ENCODE measurements at places on chromosomes 2 and 18. TPM values are rescaled to one million over a fixed set of nuclear protein-coding genes. Genes with fewer than 3 reads are reported as not detected.

DNA sequence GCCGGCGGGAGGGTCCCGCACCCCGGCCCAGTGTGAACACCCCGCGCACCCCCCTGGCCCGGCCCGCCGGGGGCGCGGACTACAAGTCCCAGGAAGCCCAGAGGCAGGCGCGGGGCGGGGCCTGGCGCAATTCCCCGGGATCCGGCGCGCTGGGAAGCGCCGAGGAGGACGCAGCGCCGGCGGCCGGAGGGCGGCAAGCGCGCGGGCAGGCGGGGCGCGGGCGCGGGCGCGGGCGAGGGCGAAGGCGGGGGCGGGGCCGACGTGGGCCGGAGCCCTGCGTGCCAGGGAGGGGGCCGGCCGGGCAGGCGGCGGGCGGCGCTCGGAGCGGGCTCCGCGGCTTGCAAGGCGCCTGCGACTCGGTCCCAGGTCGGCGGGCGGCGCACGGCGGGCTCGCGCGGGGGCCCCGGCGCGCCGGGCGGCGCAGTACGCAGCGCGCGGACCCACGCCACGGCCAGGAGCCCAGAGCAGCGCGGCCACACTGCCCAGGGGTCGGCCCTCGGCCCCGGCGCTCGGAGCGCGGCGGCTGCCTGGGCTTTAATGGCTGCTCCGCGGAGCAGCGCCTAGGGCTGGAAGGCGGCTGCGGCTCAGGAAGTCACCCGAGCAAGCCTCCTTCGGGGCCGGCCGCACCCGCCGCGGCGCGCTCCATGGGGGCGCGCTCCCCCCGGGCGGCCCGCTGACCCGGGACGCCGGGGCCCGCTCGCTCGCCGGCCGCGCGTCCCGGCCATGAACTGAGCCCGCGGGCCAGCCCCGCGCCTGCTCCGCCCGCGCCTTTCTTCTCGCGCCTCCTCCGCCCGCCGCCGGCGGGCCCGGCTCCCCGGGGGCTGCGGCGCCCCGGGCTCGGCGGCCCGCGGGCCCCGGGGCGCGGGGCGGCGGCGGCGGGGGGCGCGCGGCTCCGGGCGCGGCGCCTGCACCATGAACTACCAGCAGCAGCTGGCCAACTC is at the start of gene AGAP1:
Gene AGAP1, plus strand, starts transcription at position 269 of the 941 bp plus-strand sequence.
- H3K4me3 ChIP-seq = peak within 1 kb of the TSS; percentile 57
- no peak within 1 kb of the TSS for H3K27ac ChIP-seq
- DNase-seq = no peak
- peaks cover 12% of the 10 kb centered on the region for H3K4me1 ChIP-seq
- H3K36me3 ChIP-seq = peaks cover 2% of the 10 kb centered on the region
- peaks cover 59% of the 10 kb centered on the region for H3K27me3 ChIP-seq

DNA sequence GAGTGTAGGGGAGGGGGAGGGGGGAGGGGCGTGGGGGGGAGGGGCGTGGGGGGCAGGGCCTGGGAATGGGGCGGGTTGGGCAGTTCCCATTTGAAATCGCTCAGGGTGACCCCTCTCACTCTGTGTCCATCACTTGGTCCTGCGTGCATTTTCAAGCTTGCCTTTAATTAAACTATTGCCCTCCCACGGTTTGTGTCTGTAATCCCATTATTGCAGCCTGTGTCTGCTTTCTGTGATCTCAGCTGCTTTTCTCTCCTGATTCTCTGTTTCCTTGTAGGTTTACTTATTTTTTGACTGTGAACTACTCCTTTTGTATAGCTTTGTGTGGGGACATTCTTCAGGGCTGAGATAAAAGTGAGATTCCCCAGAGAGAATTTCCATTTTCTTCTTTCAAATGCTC is 1.3 kb downstream of the DCDC2C start:
- DNase-seq = no peak
- no peak overlapping the region for H3K4me3 ChIP-seq
- no peaks in the 10 kb centered on the region for H3K4me1 ChIP-seq
- H3K36me3 ChIP-seq = no peaks in the 10 kb centered on the region
- peaks cover 35% of the 10 kb centered on the region for H3K27me3 ChIP-seq
- peak overlapping the region; percentile 47 for H3K27ac ChIP-seq

CSRNP3 gene
- total RNA-seq = not detected

GRCh38 chr18:46696268-46696667 is 39.2 kb upstream of the LOXHD1 start:
- no peak overlapping the region for H3K27ac ChIP-seq
- H3K4me1 ChIP-seq = no peaks in the 10 kb centered on the region
- peaks cover 11% of the 10 kb centered on the region for H3K27me3 ChIP-seq

- no peak overlapping the region for H3K4me3 ChIP-seq
- H3K27me3 ChIP-seq = peaks cover 5% of the 10 kb centered on the region
- peaks cover 42% of the 10 kb centered on the region for H3K36me3 ChIP-seq
- no peak for DNase-seq
Measured at GRCh38 chr18:44715245-44715644, 34.6 kb downstream of the SETBP1 start.

HMSD gene
- 1.6 TPM for total RNA-seq

GRCh38 chr2:63667132-63667700 is 78.5 kb downstream of the MDH1 start:
- peaks cover 56% of the 10 kb centered on the region for H3K27me3 ChIP-seq
- no peaks in the 10 kb centered on the region for H3K36me3 ChIP-seq
- H3K27ac ChIP-seq = no peak overlapping the region
- no peak for DNase-seq
- H3K4me3 ChIP-seq = no peak overlapping the region
- no peaks in the 10 kb centered on the region for H3K4me1 ChIP-seq

TTLL4 gene
- total RNA-seq = 40.4 TPM

- H3K4me1 ChIP-seq = no peaks in the 10 kb centered on the region
- no peak overlapping the region for H3K4me3 ChIP-seq
Measured at GRCh38 chr2:239129147-239129920, 271.5 kb downstream of the HDAC4 start.

POTEC gene
- not detected for total RNA-seq

GRCh38 chr2:101431486-101431885 is 43.4 kb downstream of the RFX8 start:
- H3K36me3 ChIP-seq = no peaks in the 10 kb centered on the region
- peaks cover 2% of the 10 kb centered on the region for H3K4me1 ChIP-seq
- no peak overlapping the region for H3K27ac ChIP-seq
- DNase-seq = no peak
- H3K27me3 ChIP-seq = no peaks in the 10 kb centered on the region
- no peak overlapping the region for H3K4me3 ChIP-seq

UGT1A6 gene
- not detected for total RNA-seq

IL1RL2 gene
- total RNA-seq = not detected

NPPC gene
- not detected for total RNA-seq

- no peaks in the 10 kb centered on the region for H3K36me3 ChIP-seq
- no peak overlapping the region for H3K27ac ChIP-seq
- no peak for DNase-seq
- no peak overlapping the region for H3K4me3 ChIP-seq
Measured at GRCh38 chr2:96695602-96696001, 44.3 kb downstream of the LMAN2L start.

AQP12B gene
- total RNA-seq = not detected

- no peak overlapping the region for H3K27ac ChIP-seq
- H3K36me3 ChIP-seq = no peaks in the 10 kb centered on the region
Measured at GRCh38 chr2:50535971-50536759, 495.8 kb downstream of the NRXN1 start.

LYPD6B gene
- not detected for total RNA-seq

- no peak overlapping the region for H3K27ac ChIP-seq
- no peaks in the 10 kb centered on the region for H3K36me3 ChIP-seq
- DNase-seq = no peak
- H3K4me3 ChIP-seq = no peak overlapping the region
- H3K4me1 ChIP-seq = peaks cover 21% of the 10 kb centered on the region
Measured at GRCh38 chr2:206856513-206856912, 82.8 kb upstream of the CPO start.

HOXD1 gene
- not detected for total RNA-seq

FAM228A gene
- not detected for total RNA-seq

ADD2 gene
- 0.45 TPM for total RNA-seq

REG3A gene
- not detected for total RNA-seq

PCARE gene
- not detected for total RNA-seq

- no peak for DNase-seq
- peaks cover 27% of the 10 kb centered on the region for H3K4me1 ChIP-seq
- no peaks in the 10 kb centered on the region for H3K27me3 ChIP-seq
- no peaks in the 10 kb centered on the region for H3K36me3 ChIP-seq
- H3K4me3 ChIP-seq = no peak overlapping the region
Measured at GRCh38 chr18:75066936-75067335, 142.0 kb downstream of the PTGR3 start.

DNA sequence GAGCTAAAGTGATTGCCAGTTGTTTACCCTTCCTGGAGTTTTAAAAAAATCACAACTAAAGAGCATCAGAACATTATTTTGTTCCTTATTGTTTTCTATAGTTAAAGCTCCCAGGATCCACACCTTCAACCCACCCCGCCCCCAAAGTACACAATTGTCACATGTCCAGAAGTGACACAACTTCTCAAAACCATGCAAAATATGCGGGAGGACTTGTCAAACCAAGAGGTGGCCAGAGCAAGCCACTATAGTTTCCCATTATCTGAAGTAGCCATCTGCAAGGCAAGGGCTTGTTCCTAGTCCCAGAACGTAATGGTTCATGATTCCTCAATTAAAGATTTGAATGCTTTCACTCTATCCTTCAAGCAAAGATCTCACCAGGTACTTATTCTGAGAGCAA is 9.9 kb upstream of the INO80C start:
- H3K36me3 ChIP-seq = no peaks in the 10 kb centered on the region
- no peak for DNase-seq
- H3K27me3 ChIP-seq = peaks cover 3% of the 10 kb centered on the region
- no peak overlapping the region for H3K4me3 ChIP-seq
- H3K27ac ChIP-seq = no peak overlapping the region

TUBB8B gene
- total RNA-seq = not detected

- H3K27ac ChIP-seq = no peak overlapping the region
- no peaks in the 10 kb centered on the region for H3K4me1 ChIP-seq
- peaks cover 27% of the 10 kb centered on the region for H3K36me3 ChIP-seq
- no peak overlapping the region for H3K4me3 ChIP-seq
- no peaks in the 10 kb centered on the region for H3K27me3 ChIP-seq
- no peak for DNase-seq
Measured at GRCh38 chr2:96832754-96833507, 10.9 kb downstream of the ANKRD23 start.

DNA sequence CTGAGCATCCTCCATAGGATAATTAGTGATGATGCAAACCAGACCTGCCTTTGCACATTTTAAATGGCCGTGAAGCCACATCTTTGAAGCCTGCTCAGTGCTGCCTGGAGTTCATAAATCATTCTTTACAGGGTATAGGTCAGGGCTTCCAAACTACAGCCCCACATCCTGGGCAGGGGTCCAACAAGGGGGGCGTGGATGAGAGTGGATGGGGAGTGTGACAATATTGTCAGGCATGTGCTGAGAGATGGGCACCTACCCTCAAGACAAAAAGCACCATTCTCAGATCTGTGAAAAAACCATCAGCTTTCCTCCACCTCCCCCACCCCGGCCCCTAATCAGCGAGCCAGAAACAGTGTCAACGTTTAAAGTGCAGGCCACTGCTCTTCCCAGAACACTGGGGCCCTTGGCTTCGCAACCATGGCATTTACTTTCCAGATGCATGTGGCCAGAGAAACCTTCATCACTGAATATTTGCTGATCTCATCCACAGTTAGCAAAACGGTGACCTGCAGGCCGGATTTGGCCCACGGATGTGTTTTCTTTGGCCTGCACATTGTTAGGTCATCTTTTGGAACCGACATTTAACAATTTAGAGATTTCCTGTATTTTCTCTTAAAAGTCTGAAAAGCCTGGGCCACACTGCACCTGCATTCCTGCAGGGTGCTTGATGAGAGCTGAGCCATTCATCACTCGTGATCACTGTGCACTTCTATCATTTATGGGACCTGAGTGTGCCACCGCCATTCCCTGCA is 130.7 kb downstream of the ANKRD44 start:
- H3K4me3 ChIP-seq = no peak overlapping the region
- H3K4me1 ChIP-seq = peaks cover 31% of the 10 kb centered on the region
- H3K27me3 ChIP-seq = no peaks in the 10 kb centered on the region
- no peak for DNase-seq
- peak overlapping the region; percentile 3 for H3K27ac ChIP-seq

EPC2 gene
- total RNA-seq = 19.4 TPM

POU3F3 gene
- total RNA-seq = not detected

EN1 gene
- total RNA-seq = not detected

GTF2A1L gene
- total RNA-seq = not detected

COLEC11 gene
- total RNA-seq = 0.32 TPM

DNA sequence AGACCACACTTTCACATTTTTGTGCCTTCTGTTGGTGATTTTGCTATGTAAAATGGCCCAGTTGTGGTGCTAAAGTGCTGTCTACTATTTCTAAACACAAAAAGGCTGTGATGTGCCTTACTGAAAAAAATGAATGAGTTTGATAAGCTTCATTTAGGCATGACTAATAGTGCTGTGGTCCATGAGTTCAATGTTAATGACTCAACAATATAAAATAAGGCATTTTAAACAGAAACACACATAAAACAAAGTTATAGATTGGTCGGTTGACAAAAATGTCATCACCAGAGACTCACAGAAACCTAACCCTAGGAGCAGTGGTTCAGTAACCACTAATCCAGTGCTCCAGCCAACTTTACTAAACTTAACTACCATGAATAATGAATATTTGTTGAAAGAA is 160.0 kb downstream of the DNAH6 start:
- no peaks in the 10 kb centered on the region for H3K27me3 ChIP-seq
- DNase-seq = no peak

DAW1 gene
- not detected for total RNA-seq

EDAR gene
- total RNA-seq = not detected

DNA sequence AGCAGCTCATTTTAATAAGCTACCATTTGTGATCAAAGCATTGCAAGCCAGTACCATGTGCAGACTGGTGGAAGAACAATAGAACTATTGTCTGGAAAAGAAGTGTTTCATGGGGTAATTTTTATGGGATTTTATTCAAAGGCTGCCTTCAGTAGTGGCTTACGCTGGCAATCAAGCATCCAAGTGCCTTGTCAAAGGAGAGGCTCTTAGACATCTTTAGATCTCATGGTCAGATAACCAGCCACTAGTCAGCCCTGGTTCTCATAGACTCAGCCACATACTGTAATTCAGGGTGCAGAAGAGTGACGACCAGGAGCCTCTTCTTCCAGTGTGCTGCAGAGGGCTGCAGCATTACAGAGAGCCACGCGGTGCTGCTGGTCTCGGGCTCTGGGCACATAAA is 98.5 kb upstream of the NOSTRIN start:
- H3K4me3 ChIP-seq = no peak overlapping the region
- peaks cover 2% of the 10 kb centered on the region for H3K36me3 ChIP-seq
- DNase-seq = no peak
- H3K4me1 ChIP-seq = no peaks in the 10 kb centered on the region
- no peaks in the 10 kb centered on the region for H3K27me3 ChIP-seq
- H3K27ac ChIP-seq = no peak overlapping the region

SP140L gene
- total RNA-seq = 61.4 TPM

NABP1 gene
- 52.3 TPM for total RNA-seq

TRIM54 gene
- not detected for total RNA-seq

GRCh38 chr2:202067589-202067988 is 5.5 kb upstream of the KIAA2012 start:
- H3K27me3 ChIP-seq = peaks cover 2% of the 10 kb centered on the region
- H3K36me3 ChIP-seq = no peaks in the 10 kb centered on the region

- H3K4me3 ChIP-seq = no peak overlapping the region
- peaks cover 52% of the 10 kb centered on the region for H3K4me1 ChIP-seq
- H3K27ac ChIP-seq = no peak overlapping the region
- DNase-seq = no peak
- H3K27me3 ChIP-seq = no peaks in the 10 kb centered on the region
Measured at GRCh38 chr18:46215902-46216723, 111.9 kb downstream of the HAUS1 start.

MCFD2 gene
- 35.8 TPM for total RNA-seq

GRCh38 chr18:57267368-57267925 is 84.9 kb upstream of the ST8SIA3 start:
- H3K36me3 ChIP-seq = no peaks in the 10 kb centered on the region
- H3K4me3 ChIP-seq = no peak overlapping the region
- no peak for DNase-seq
- no peaks in the 10 kb centered on the region for H3K4me1 ChIP-seq
- no peak overlapping the region for H3K27ac ChIP-seq
